ENCODE measurements at places on chromosomes 2 and 18.

DNA sequence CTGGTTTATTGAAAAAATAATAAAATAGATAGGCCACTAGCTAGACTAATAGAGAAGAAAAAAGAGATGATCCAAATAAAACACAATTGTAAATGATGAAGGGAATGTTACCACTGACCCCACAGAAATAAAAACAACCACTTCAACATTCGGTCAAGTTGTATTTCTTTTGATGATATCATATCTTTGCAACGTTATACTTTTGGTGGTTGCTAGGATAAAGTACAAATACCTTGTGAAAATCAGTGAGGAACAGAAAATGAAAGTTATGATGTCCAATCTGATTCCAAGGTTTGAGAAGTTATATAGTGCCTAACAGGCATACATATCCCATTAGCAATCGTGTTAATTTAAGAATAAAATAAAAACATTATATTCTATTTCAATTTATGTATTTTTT lies 6.6 kb upstream of the ASNSD1 start:
- no peak for DNase-seq

DNA sequence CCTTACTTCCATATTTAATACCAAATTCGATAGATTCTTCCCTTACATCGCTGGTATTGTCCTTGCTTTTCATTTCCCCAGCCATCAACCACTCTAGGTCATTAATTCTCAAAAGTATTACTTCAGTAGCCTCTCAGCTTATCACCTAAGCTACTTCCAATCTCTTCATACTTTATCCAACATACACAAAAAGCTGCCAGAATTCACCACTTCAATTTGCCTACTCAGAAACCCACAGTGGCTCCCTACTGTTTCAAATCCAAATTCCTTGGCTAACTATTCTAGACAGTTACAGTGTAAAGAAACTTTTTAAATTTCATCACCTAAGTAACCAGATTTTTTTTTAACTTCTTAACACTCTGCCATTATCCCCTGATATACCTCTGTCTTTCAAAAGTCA lies 4.7 kb downstream of the SLC25A12 start:
- DNase-seq = no peak

- DNase-seq = no peak
Measured at GRCh38 chr2:226891780-226892590, 56.1 kb downstream of the RHBDD1 start.

DNA sequence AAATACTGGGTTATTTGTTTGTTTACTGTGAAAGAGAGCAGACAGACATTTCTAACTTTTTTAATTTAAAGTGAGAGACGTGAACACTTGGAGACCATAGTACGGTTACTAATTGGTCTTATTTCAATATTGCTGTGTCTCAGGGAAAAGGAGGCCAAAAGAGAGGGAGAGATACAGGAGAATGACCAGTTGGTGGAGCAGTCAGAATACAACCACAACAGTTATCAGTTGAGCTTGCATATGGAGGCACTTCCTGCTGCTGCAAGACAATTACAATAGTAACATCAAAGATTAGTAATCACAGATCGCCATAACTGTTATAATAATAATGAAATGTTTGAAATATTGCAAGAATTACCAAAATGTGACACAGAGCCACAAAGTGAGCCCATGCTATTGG lies 58.2 kb downstream of the TWSG1 start:
- DNase-seq = no peak

- no peak for DNase-seq
Measured at GRCh38 chr2:197184959-197185586, 125.5 kb downstream of the ANKRD44 start.
